Esophagus muscularis mucosa (tissue), 4 donors: ENCODE measurements at places on chromosomes 6 and 20. TPM values are rescaled to one million over a fixed set of nuclear protein-coding genes. Genes with fewer than 3 reads are reported as not detected.

DNA sequence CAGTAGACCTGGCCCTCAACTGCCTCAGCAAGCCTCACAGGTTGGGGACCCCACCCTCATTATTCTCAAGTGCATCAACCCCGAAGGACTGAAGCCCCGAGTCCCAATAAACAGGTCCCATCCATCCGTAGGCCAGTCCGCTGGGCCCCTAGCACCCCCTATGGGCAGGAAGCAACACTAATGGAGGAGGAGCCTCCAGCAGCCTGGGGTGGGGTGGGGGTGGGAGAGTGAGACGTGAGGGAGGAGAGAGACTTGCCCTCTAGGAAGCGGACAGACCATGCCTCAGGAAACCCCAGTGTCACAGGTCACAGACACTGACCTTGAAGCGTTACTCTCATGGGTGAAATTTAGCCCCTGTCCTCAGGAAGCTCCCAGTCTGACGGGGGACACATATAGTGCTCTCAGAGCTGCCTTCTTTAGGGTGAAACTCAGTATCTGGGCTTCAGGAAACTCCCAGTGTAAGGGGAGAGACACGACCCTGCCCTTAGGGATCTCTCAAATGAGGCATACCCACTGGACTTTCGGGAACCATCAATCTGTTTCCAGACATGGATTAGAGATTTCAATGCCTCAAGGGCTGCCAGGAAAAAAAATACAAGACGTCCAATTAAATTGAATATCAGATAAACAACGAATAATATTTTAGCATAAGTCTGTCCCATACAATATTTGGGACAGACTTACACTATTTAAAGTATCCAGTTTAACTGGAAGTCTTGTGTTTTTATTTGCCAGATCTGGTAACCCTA lies 125.8 kb downstream of the MRPL14 start:
- H3K27me3 ChIP-seq: no peaks in the 10 kb centered on the region
- no peak for DNase-seq
- no peak overlapping the region for H3K27ac ChIP-seq
- peaks cover 44% of the 10 kb centered on the region for H3K4me1 ChIP-seq

DNA sequence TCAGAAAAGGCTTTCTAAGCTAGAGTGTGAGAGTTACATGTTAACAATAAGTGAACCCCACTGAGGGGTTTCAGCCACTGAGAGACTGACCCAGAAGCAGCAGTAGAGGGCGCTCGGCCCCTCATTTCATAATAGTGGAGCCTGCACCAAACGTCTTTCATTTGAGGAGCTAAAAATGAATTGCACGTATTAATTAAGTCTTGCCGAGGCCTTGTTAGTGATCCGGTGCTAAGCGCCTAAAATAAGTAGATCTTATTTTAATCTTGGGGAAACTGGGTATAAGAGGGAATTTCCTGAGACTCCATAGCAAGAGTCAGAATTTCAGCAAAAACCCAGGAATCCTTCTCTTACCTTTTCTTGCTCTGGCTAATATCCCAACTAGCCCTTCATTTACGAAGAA lies 209.7 kb downstream of the FARS2 start:
- no peak for DNase-seq
- H3K4me3 ChIP-seq: no peak overlapping the region
- no peaks in the 10 kb centered on the region for H3K27me3 ChIP-seq
- H3K27ac ChIP-seq: no peak overlapping the region
- peaks cover 3% of the 10 kb centered on the region for H3K4me1 ChIP-seq
- H3K36me3 ChIP-seq: no peaks in the 10 kb centered on the region

DNA sequence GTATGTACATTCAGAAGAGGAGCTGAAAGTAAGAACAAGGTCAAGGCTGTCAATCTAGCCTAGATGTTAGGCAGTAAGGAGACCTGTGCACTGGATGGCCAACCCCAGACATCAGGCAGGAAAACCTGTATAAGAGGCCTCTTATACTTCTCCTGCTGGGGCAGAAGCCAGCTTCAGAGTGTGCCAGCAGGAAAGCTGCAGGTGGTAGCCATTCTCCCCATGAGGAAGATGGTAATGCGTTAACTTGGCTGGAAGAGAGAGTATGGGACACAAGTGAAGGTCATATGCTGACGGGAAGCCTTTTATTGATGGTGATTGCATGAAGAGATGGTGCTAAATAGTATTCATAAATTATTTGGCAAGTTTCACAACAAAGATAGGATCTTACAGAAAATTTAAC lies 20.6 kb downstream of the NHLRC1 start:
- H3K27me3 ChIP-seq: no peaks in the 10 kb centered on the region
- no peak for DNase-seq
- no peak overlapping the region for H3K4me3 ChIP-seq
- H3K36me3 ChIP-seq: no peaks in the 10 kb centered on the region

DNA sequence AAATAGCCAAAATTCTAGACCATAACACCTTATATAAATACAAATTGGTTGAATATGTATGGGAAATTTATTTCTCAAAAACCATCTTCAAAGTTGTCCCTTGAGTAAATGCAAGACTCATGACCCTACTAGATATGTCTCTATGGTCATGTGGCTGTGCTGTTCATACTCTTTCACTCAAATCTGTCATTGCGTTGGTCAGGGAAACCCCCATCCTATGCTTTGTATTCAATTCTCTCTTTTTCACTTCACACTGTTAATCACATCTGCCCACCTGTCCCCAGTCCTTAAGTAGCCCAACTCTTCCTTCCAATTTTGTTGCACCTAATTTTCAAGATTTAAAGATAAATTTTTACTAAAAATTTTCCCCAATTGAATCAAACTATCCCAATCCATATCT lies 51.0 kb downstream of the RPS12 start:
- no peak overlapping the region for H3K27ac ChIP-seq
- DNase-seq: no peak
- H3K4me1 ChIP-seq: peaks cover 5% of the 10 kb centered on the region
- no peaks in the 10 kb centered on the region for H3K27me3 ChIP-seq
- H3K36me3 ChIP-seq: no peaks in the 10 kb centered on the region

GRCh38 chr6:112218563-112218962 lies 35.8 kb downstream of the LAMA4 start:
- no peak for DNase-seq
- H3K4me3 ChIP-seq: no peak overlapping the region
- H3K27me3 ChIP-seq: no peaks in the 10 kb centered on the region

DNA sequence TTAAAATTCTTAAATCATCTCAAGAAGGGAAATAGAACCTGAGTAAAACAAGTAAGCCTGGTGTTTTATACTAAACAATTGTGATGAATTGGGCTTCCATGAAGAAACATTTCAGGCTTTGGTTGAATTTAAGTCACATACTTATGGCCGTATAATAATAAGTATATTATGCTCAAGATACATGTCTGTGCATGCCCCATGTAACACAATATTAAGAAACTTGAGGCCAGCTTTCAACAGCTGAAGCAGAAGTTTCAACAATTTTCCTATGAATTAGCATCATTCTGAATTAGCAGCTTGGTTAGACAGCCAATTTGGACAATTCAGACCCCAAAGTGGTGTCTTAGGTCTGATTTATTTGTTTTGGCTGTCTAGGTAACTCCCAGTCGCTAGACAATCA lies 243.7 kb downstream of the MYLK4 start:
- no peaks in the 10 kb centered on the region for H3K36me3 ChIP-seq
- DNase-seq: no peak
- H3K4me1 ChIP-seq: no peaks in the 10 kb centered on the region
- no peak overlapping the region for H3K4me3 ChIP-seq
- peaks cover 27% of the 10 kb centered on the region for H3K27me3 ChIP-seq

GRCh38 chr6:43977404-43978111 lies 149.7 kb downstream of the MRPL14 start:
- no peak overlapping the region for H3K27ac ChIP-seq
- no peaks in the 10 kb centered on the region for H3K36me3 ChIP-seq
- H3K27me3 ChIP-seq: no peaks in the 10 kb centered on the region
- no peak for DNase-seq
- no peak overlapping the region for H3K4me3 ChIP-seq

- no peak overlapping the region for H3K27ac ChIP-seq
- H3K36me3 ChIP-seq: no peaks in the 10 kb centered on the region
- H3K27me3 ChIP-seq: no peaks in the 10 kb centered on the region
Measured at GRCh38 chr6:148389086-148389485, 46.4 kb downstream of the SASH1 start.

DNA sequence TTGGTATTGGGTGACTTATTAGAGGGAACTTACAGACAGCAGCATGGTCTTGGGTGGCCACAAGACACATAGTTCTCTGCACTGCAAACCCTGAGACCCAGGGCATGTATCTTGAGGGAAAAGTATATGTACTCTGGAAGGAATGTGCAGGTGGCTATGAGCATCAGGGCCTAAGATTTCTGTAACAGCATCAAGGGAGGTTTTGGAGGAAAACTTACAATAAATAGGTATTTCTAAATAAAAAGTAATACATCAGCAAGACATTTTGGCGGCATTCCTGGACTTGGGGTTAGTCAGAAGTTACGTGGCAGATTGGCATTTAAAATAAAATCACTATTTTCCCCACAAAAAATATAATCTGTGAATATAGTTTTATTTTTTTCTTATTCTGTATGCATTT lies 8.0 kb upstream of the STX7 start:
- H3K4me3 ChIP-seq: no peak overlapping the region
- no peaks in the 10 kb centered on the region for H3K27me3 ChIP-seq
- H3K36me3 ChIP-seq: no peaks in the 10 kb centered on the region
- DNase-seq: no peak
- no peaks in the 10 kb centered on the region for H3K4me1 ChIP-seq
- no peak overlapping the region for H3K27ac ChIP-seq

GRCh38 chr6:7258231-7258763 lies 54.7 kb downstream of the SSR1 start:
- no peak for DNase-seq
- H3K27me3 ChIP-seq: no peaks in the 10 kb centered on the region

Gene ULBP2
- 0.39 TPM for total RNA-seq

Gene DAAM2
- total RNA-seq: 382 TPM

Gene RTF2
- total RNA-seq: 80.9 TPM

Gene OVOL2
- total RNA-seq: not detected

Gene HDGFL1
- total RNA-seq: not detected

Gene RSPO3
- 59.4 TPM for total RNA-seq

Gene CTCFL
- not detected for total RNA-seq

Gene TFEB
- total RNA-seq: 24.2 TPM
